IPS DF 19.7 (cell line): ENCODE measurements at places on chromosomes 4 and X.

- no peak for DNase-seq
Measured at GRCh38 chrX:99719140-99719539, 690.9 kb downstream of the PCDH19 start.

GRCh38 chr4:52676536-52676935 lies 17.4 kb upstream of the USP46 start:
- DNase-seq, result no peak

GRCh38 chr4:81257021-81257420 lies 42.0 kb upstream of the PRKG2 start:
- no peak for DNase-seq

DNA sequence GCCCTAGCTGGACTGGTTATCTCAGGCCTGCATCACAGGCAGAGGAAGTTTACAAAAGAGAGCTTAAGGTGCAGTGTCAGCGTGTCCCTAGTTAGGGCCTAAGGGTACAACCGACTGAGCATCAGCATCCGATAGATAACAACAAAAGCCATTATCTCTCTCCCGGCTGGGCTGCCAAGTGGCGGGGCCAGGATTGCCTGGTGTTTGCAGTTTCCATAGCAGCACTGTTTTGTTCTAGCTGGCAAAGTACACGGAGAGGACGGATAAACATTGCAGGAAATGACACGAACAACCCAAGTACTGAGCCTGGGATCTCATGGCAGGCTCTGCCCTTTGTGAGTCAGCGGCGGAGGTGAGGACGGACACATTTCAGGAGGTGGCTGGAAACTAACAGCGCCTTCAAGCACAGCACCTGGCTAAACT lies 104.7 kb upstream of the NOCT start:
- no peak for DNase-seq

DNA sequence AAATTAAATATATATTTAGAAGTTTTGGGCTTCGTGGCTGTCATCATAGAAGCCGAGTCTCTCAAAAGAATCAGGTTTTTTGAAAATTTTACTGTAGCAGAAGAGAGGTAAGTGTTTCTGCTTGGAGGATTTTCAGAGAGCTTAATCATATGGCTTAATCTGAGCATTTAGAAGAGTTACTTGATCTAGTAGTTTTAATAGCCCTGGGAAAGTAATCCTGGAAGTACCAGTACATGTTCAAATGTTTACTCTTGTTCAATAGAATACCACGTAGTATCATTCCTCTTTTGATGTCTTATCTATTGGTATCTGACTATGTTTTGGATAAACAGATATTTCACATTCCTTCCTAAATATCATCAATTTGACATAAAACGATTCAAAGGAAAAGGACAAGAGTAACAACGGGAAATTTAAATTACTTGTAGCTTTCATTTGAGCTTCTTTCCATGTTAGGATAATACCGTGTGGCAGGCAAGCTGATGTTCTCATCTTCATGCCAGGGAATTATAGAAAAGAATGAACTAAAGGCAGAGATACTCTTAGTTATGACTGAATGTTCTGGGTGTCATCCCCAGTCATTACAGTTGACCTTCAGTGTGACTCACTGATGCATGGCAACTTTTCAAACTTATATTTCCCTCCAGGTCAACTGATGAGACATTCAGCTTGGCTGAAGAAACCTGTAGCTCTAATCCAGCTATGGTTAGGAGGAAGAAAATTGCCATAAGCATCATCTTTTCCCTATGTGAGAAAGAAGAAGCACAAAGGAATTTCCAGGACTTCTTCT lies 89.8 kb downstream of the FNIP2 start:
- DNase-seq, result no peak

DNA sequence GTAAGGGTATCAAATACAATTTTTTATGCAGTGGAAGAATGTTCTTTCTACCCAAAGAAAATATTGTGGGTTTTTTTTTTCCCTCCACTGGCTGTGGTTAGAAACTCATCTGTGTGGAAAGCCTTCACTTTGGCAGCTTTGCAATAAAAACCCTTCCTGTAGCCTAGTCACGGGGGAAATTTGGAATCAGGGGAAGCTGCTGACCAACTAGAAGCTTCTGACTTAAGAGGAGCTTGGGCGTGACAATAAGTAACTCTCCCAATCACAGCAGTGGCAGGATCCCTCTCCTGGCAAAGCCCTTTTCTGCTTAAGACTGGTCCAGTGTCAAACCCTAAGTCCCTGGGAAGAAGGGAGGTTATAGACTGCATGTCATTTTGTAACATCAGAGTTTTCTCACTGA lies 87.9 kb downstream of the LRRC66 start:
- no peak for DNase-seq

GRCh38 chr4:95085124-95085833 lies 327.5 kb downstream of the BMPR1B start:
- DNase-seq, result no peak

DNA sequence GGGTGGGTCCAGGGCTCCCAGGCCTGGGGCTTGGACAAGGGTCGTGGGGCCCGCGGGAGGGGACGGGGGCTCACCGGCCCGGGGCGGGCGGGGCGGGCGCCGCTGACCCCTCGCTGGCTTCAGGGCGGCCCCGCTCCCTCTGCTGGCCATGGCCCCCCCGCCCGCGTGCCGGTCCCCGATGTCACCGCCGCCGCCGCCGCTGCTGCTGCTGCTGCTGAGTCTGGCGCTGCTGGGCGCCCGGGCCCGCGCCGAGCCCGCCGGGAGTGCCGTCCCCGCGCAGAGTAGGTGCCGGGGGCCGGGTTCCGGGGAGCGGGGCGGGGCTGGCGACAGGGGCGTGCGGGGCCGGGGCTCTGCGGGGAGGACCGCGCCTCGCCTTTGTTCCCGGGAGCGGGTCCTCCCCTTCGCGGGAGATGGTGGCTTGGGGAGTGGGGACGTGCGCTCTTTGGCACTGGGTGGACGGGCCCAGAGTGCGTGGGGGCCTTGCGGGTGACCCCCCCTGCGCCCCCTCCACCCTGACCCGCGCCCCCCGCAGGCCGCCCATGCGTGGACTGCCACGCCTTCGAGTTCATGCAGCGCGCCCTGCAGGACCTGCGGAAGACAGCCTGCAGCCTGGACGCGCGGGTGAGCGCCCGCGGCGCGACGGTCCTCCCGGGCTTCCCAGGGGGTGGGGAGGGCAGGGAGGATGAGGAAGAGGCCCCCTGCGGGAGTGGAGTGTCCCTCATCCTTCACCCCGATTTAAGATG lies 16.8 kb upstream of the NAT8L start:
- no peak for DNase-seq

GRCh38 chr4:139763205-139763604 lies 97.6 kb downstream of the MGST2 start:
- DNase-seq, result no peak

DNA sequence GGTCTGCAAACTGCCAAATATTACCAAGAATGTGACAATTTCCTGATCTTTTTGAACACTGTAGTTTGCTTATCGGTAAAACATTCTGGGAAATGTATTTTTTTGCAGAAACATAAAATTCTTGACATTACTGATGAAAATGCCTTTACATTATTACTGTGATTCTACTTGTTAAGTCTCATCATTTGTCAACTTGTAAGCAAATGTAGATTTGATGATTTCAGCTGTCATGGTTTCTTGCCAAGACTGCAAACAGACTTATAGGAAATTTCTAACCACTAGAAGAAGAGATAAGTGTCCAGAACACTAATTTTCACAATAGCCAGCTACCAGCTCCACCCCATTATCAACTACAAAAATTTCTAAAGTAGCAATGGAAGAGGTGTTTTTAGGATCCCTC lies 560.4 kb downstream of the STPG2 start:
- no peak for DNase-seq

DNA sequence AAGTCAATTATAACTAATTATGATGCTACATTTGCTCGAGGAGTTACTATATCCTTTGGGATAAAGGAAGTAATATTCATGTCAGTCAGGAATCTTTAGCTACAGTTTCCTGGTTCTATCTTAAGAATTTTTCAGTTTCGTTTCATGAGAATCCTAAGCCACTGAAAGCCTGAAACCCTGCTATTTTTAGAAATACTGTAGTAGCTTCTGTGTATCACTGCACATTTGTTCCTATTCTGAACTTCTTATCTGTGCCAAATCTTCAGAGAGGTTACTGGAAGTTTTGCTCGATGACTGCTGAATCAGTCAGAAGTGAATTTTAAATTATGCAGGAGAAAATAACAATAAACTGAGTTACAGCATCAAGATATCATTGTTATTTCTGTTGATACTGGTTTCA lies 249.2 kb downstream of the TENM3 start:
- no peak for DNase-seq

- DNase-seq, result no peak
Measured at GRCh38 chrX:150522494-150522893, 45.9 kb upstream of the MTM1 start.

DNA sequence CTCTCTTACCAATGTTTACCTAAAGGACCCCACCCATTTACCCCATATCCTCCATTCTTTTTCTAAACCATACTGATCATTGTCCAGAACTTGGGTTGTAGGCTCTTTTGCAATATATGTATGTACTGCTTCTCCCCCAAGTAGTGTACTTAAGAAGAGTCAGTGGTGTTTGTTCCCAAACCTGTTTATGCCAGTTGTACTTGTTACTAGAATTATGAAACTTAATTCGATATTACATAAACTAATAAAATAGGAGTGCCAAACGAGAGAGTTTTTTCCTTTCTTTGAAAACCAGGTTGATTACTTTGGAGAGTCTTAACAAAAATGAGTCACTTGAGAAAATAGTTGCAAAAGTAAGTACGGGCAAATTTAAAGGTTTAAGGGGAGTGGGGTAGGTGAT lies 96.3 kb downstream of the GEMIN8 start:
- no peak for DNase-seq

GRCh38 chrX:41092776-41093175 lies 7.5 kb downstream of the USP9X start:
- no peak for DNase-seq

GRCh38 chrX:14440106-14440505 lies 89.2 kb upstream of the GLRA2 start:
- no peak for DNase-seq
